ENCODE measurements at places on chromosomes 4 and X.

- DNase-seq = peak; percentile 82
Observed at GRCh38 chr4:140152013-140152703, 1.8 kb downstream of the MAML3 start.

GRCh38 chrX:12903646-12904045, 2.8 kb upstream of the TLR8 start:
- DNase-seq = no peak

DNA sequence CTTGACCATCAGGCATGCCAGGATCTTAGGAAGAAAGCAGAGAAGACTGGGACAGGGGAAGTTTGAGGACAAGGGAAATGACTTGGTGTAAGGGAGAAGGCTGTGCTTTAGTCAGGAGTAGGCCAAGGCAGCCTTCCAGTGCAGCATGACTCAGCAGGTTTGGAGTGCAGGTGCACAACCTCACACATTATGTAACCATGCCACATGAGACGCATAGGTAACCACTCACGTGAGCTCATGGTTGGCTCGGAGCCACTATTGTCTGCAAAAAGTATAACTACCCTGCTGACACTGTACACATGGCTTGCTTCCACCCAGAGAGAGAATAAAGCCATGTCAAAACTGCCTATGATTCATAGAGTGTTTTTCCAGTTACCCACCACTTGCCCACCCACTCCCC, 715.9 kb downstream of the SMARCA1 start:
- no peak for DNase-seq

- no peak for DNase-seq
Observed at GRCh38 chrX:19107035-19107434, 15.2 kb downstream of the ADGRG2 start.
